AG08396 (cell line): ENCODE measurements at places on chromosomes 5 and 9.

DNA sequence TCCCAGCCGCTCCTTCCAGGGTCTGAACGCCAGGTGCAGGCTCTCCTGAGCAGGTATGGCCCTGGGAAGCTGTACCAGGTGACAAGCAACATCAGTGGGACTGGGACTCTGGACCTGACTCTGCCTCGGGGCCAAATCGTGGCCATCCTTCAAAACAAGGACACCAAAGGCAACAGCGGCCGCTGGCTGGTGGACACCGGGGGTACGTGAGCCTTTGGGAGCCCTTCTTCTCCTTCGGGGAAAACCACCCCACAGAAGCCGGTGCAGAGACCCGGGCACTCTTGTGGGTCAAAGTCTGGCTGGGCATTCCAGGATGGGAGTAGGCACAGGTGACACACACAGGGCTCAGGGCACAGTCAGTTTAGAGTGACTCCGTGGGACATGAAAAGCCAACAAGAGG lies 45.8 kb downstream of the ARHGEF37 start:
- DNase-seq: no peak

DNA sequence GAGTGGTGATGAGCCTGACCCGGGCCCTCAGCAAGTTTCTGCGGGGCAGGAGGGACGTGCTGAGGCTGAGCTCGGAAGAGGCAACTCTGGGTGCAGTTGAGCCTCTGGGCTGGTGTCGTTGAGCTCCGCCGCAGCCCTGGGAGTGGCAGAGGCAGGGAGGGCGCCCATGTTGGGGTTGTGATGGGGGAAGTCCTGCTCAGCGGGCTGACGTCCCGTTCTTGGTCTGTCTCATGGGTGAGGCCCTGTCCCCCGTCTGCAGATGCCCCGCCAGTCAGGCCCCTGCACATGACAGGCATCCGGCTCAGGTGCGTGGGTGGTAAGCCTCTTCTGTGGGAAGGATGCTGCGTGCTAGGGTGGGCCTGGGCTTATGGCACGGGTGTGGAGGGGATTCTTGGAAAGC lies 64.3 kb downstream of the RXRA start:
- DNase-seq: no peak

DNA sequence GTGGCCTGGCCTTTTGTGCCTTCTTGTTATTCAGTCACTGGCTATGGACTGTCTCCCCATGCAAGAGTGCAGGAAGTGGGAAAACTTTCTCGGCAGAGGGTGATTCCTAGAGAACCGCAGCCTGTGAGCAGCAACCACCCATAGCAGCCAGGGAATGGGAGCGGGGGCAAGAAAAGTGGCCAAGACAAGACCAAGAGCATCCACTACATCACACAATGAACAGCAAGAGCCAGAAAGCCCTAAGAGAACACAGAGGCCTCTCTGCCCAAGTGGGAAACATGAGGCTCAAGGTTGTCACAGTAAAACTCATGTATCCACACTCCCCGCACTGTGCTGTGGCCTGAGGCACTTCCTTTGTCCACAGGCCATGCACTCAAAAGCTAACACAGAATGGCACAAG lies 129.1 kb upstream of the FSTL4 start:
- no peak for DNase-seq

DNA sequence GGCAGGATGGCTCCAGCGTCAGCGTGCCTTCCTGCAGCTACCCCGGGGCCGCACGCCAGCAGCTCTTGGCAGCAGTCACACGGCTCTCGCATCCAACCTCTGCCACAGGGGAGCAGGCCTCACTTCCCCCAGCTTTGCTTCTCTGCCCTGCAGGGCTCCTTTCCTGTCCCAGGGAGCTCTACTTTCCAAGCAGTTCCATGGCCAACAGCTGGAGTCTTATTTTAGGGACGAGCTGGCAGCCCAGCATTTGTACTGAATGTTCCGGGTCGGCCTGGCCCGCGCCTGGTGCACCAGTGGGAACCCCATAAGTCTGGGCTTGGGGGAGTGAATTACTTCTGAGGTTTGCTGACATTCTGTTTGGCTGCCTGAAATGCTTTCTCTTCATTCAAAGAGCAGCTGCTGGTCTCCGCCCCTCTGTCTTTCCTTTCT lies 34.6 kb downstream of the GADD45G start:
- no peak for DNase-seq

DNA sequence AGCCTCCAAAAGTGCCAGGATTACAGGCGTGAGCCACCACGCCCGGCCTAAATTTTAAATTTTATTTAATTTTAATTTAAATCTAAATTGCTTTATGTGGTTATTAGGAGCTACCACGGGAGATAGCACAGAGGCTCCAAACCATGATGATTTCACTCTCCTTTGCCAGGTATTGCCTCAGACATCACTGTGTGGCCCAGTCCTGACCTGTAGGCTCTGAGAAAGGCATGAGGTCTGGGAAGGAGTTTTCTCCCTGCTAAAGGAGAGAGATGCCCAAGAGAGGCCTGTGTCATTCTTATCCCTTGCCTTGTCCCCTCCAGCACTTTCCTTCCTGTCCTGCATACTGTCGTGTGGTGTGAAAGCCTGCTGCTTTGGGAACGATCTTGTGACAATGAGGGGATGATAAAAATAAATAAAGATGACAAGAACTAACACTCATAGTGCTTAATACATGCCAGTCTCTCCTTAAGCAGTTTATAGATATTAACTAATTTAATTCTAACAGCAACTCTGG lies 37.0 kb upstream of the BASP1 start:
- no peak for DNase-seq

- DNase-seq: no peak
Observed at GRCh38 chr9:127167560-127168326, 45.3 kb upstream of the ANGPTL2 start.

DNA sequence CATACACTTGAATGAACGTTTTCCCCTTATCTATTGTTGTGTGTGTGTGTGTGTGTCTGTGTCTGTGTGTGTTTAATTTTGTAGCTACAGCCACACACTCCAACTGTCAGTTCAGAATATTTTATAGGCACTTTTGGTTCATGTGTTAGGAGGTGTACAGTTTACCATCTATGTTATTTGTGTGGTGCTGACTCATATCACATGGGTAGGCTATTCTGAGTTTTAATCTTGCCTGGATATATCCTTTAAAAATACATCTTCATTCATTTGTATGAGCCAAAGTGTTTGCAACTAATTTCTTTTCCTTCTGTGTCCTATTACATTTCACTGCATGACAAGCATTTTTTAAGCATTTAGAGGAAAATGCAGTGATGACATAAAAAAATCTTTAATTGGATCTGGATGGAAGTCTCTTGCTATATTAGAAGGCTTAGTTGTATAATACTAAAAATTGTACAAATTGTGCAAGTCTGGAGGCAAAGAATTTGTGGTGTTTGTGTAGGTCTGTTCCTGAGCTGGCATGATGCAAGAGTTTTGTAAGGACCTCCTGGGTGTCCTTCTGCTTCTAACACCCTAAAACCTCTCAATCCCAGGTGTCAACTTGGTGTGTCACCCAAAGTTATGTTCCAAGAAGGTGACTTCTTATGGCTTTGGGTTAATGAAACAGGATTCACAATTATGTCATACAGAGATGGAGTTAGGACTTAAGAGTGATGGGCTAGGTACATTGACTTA lies 52.4 kb upstream of the HMHB1 start:
- DNase-seq: no peak

GRCh38 chr9:71748280-71748743 lies 20.0 kb downstream of the CEMIP2 start:
- peak; percentile 39 for DNase-seq

DNA sequence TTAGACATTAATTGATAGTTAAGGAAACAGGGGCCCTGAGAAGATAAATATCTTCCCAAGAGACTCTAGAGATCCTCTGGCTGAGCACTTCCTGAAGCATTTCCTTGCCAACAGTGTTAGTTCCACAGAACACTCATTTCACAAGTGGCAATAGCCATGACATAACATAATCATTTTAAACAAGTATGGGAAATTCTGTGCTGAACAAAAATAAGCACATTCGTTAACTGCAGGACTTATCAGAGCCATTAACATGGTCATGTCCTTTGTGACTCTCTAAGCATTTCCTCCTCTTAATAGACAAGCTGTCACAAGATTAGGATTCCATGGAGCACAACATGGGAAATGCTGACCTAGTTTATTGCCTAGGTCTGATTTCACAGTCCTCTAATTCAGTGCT lies 184.9 kb downstream of the SNX18 start:
- DNase-seq: no peak

GRCh38 chr9:35619800-35620158 lies 1.6 kb upstream of the CD72 start:
- no peak for DNase-seq

DNA sequence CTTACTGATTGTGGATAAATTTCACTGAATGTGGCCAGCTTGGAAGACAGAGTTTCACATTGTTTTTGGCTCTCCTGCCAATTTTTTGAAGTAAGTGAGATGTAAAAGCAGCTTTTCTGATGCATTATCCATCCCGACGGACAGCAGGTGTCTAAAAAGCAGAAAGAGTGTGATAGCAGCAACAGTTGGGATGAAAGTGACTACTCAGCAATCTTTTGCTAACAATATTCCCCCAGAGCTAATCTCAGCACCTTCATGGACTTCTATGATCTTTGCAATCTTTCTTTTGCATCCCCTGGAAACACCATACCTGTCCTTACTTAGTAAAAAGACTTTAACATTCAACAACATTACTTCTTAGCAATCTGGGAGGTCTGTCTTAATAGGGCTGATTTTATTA lies 5.4 kb downstream of the CD72 start:
- DNase-seq: no peak

GRCh38 chr9:133528876-133529241 lies 4.1 kb upstream of the MYMK start:
- no peak for DNase-seq

DNA sequence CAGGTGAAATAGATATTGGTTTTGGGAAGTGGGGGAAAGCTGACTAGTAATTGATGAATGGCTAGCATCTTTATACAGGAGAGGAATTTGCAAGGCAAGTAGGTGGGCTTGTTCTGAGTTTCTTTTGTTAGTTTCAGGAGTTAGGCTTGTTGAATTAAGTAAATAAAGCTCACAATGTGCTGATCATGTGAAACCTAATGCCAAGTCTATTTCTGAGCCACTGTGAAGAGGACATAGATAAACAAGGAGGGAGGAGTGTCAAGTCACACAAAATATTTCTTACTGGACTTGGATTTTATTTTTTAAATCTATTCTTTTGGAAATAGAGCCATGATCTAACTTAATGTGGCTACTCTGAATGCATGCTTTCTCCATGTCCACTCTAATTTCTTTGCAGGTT lies 19.9 kb downstream of the GDA start:
- no peak for DNase-seq

DNA sequence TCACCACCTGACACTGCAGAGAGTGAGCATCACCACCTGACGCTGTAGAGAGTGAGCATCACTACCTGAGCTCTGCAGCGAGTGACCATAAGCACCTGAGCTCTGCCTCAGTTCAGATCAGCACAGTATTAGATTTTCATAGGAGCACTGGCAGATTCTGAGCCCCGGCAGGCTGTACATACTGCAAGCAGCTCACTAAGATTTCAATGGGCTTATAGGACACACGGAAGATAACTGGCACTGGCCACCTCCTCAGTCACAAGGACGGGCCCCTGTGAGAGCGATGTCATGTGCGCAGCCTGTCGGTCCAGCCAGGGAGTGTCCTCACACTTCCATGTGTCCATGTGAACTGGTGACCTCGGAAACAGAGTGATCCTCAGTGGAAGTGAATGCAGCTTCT lies 153.5 kb upstream of the IRX2 start:
- no peak for DNase-seq

DNA sequence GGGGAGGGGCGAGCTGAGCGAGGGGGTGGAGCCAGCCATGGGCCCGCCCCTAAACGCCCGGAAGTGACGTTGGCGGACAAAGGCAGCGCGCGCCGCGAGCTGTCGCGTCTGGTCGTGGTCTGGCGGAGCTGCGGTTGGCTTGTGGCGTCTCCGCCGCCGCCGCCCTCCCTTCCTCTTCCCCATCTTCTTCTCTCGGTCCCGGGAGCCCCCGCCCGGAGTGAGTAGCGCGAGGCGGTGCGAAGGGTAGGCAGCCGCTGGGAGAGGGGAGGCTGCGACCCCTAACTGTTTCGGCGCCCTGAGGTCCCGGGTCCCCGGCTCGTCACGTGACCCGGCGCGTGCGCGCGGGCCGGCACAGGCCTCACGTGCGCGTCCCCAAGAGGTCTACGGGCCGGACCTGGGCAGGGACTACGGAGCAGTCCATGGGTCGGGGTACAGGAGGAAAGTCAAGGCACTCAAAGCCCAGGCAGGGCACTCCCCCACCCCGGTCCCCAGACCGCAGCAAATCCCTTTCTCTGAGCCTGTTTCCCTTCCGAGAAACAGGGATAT lies at the start of gene NTMT1:
Gene NTMT1, plus strand, starts transcription at position 85 of the 546 bp plus-strand sequence. CDS start 6,541 bp downstream, outside the sequence.
- DNase-seq: peak; percentile 94

DNA sequence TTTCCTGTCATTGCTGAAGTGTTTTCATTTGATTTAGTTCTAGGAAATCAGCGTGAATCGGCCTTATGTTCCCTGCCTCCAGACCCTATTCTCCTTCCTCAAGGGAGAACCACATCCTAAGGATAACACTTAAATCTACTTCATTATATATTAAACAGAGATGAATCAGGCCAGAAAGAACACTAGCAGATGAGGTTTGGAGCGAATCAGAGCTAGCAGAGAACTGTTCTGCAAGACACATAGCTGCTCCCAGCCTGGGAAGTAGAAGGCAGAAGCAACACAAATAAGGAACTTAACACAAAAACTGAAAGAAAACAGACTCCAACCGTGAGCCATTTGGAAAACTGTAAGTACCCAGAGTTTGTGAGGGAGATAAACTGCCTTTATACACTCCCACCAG lies 718.2 kb downstream of the SEMA5A start:
- no peak for DNase-seq

- DNase-seq: no peak
Observed at GRCh38 chr5:77102549-77102948, 15.5 kb upstream of the ZBED3 start.

DNA sequence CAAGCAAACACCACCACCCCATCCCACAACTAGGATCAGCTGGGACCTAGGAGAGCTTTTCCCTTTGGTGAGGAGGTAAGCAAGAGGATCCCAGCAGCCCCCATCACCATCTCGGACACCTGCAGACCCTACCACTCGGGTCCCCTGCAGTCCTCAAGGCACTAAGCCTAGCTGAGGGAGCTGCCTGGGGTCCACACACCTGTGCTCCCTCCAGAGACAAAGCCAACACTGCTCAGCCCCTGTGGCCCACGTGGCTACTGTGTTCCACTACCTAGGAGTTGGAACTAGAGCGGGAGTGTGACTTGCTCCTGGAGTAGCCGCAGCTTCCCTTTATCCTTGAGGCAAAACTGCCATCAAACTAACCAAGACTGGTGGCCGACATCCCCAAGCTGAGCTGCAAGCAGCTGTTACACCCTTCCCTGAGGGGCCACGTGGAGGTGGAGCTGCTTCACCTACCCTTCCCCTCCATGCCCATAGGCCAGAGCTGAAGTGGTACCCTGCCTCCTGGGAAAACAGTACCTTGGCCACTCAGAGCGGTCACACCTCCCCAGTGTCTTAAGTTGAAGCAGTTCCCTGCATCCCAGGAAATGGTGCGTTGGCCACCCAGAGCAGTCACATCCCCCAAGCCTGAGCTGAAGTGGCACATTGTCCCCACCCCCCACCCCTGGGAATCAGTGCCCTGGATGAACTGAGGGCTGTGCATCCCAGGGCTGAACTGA lies 205.5 kb downstream of the CACNA1B start:
- DNase-seq: no peak

GRCh38 chr9:118522093-118523028 lies 818.2 kb downstream of the TLR4 start:
- peak; percentile 40 for DNase-seq
